ENCODE measurements at places on chromosomes 4 and X.

GRCh38 chrX:130211415-130212186 is 39.8 kb downstream of the RAB33A start:
- DNase-seq = no peak

DNA sequence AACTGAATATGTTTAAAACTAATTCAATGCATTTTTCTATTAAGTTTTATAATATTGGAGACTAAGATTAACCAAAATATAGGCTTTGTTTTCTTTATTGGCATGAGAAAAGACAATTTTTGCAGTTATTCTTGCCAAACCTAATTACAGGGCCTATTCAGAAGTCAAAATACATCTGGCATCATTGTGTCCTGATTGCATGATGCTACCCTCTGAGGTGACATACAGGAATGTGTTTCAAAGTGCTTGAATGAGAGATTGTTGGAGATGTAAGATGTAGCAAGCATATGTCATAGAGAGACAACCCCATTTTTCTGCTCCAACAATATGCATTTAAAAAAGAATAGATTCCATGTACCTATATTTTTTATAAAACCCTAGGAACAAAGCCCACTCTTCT is 1036.4 kb downstream of the PCDH18 start:
- DNase-seq = no peak

GRCh38 chr4:128793859-128794672 is 15.4 kb upstream of the JADE1 start:
- DNase-seq = no peak

DNA sequence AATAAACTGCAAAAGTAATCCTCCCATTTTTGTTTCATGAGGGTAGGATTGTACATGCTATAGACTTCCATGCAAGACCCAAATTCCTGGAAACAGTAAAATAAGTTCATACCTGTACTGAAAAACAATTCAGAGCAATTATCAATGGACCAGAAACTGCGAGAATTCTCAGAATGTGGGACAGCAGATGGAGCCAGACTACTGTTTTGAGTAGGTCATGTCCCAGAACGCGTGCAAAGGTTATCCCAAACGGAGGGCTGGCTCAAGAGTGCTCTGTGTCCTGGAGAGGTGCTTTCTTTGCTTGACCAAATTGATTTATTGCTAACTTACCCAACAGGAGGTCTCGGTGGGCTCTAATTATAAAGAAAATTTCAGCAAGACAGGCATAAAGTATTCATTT is 1.7 kb upstream of the MAGEH1 start:
- no peak for DNase-seq

DNA sequence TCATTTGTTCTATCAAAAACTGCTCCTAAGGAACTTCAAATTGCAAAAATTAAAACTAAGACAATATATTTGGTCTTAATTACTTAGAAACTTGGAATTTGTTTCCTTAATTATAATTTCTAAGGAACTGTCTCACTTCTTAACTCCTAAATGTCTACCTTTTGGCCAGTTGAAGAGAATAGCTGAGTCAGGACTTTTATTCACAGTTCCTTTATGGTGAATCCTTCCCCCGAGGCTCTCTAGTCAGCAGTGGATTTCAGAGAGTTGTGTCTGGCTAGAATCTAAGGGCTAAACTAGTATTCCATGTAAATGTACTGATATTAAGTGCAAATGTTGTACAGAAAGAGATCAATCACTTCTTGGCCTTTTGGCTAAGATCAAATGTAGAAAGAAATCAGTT is 69.3 kb downstream of the AMMECR1 start:
- DNase-seq = no peak

GRCh38 chr4:168138143-168138542 is 45.8 kb downstream of the ANXA10 start:
- no peak for DNase-seq

Measured in liver (tissue), 10 donors.